ENCODE measurements at places on chromosomes 11 and 22.

DNA sequence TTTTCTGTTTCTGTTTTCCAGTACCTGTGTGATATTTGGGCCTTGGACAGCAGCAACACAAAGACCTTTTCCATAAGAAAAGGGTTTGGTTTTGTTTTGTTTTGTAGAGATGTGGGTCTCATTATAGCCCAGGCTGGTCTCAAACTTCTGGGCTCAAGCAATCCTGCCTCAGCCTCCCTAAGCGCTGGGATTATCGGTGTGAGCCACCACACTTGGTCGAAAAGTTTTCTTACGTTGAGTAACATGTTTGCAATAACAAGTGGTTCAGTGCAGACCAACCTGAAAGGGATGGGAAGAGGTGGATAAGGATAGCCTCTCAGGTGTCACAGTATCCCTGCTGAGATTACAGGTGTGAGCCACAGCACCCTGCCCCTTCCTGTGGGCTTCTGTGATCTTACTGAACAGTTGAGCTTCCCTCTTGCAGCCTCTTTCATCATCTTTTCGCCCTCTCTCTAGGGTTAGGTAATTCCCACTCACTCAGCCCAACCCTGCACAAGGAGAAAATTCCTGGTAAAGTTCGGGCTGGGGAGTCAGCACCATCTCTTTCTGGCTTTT, 3.5 kb upstream of the MRPL48 start:
- no peak for DNase-seq

GRCh38 chr11:58028687-58029411, 1.9 kb upstream of the OR6Q1 start:
- peak; percentile 60 for DNase-seq

- peak; percentile 14 for DNase-seq
Measured at GRCh38 chr11:33633251-33634003, 67.2 kb downstream of the C11orf91 start.

GRCh38 chr11:15493066-15493465, 378.3 kb downstream of the INSC start:
- no peak for DNase-seq

GRCh38 chr11:42075180-42075579, 615.7 kb upstream of the LRRC4C start:
- no peak for DNase-seq

- no peak for DNase-seq
Measured at GRCh38 chr11:76491644-76492043, 46.8 kb downstream of the EMSY start.

- DNase-seq = peak; percentile 68
Measured at GRCh38 chr22:28442264-28442710, 237.4 kb downstream of the TTC28 start.

GRCh38 chr11:60854847-60855725, 664 bp downstream of the PTGDR2 start:
- no peak for DNase-seq

DNA sequence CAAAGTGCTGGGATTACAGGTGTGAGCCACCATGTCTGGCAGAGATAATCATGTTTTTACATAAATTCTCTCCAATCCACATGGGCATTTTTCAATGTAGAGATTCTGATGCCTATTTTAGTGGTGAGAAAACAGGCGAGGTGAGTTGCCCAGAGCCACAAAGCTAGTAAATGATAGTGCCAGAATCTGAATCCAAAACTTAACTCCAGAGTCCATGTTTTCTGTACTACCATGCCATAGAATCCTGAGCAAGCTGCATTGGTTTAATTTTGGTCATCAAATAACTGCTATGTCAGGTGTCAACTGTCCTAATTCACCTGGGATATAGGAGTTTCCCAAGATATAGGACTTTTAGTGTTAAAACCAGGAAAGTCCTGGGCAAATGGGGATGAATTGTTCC, 13.6 kb downstream of the NEFH start:
- DNase-seq = no peak

GRCh38 chr11:111395749-111396148, 16.7 kb upstream of the POU2AF1 start:
- DNase-seq = no peak

DNA sequence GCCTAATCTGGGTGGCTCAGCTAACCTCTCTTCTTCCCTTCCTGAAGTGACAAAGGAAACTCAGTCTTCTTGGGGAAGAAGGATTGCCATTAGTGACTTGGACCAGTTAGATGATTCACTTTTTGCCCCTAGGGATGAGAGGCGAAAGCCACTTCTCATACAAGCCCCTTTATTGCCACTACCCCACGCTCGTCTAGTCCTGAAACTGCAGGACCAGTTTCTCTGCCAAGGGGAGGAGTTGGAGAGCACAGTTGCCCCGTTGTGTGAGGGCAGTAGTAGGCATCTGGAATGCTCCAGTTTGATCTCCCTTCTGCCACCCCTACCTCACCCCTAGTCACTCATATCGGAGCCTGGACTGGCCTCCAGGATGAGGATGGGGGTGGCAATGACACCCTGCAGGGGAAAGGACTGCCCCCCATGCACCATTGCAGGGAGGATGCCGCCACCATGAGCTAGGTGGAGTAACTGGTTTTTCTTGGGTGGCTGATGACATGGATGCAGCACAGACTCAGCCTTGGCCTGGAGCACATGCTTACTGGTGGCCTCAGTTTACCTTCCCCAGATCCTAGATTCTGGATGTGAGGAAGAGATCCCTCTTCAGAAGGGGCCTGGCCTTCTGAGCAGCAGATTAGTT, 14.2 kb upstream of the UVRAG start:
- DNase-seq = no peak

DNA sequence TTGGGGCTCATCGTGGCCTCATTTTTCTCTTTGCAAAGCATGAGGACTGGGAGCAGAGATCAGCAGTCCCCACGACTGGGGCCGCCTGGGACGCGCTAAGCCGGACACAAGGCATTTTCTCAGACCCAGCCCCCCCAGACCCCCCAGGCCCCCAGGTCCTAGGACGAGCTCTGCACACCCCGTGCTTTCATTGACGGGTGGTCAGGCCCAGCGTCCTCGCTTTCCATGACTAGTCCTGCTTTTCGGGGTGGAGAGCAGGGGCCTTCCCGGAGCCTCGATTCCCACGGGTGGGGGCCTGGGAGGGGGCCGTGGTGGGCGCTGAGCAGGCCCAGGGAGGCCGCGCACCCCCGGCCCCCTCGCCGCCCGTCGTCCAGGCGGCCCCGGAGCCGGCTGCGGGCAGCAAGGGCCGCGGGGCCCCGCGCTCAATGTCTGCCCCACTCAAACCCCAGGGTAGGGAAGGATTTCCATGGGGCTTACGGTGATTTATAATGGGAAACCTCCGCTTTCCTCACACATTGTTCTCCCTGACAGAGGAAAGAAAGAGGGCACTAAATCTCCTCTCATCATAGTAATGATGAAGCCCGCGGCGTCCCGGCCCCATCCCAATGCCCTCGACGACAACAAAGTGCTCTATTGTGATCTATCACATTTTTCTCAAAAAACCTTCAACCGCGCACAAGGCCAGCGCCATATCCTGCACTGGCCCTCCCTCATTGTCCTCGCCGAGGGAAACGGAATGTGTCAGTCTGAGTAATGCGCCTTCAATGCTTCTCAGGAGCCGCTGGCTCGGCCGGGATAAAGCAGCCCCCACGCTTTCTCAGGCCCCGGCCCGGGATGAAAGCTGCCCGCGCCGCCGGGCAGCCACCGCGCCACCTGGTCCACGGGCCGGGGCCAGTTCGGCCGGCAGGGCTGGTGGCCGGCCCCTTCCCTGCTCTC, 10.4 kb upstream of the LINC01488 start:
- no peak for DNase-seq

DNA sequence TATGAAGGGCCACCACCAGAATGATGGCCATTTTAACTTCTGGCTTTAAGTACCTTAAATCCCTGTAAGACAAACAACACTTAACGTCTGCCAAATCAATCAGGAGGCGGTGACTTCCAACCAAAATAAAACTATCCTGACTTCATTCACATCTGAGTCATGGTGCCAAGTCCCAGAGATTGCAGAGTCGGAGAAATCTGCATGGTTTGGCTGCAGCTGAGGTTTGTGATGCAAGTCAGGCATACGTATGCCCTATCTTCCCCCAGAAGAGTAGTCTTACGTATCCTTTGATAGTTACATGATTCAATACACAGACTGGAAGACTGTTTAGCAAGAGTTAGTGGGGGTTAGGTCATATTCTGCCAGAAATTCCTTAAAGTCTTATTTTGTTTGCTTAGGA, 1.7 kb upstream of the GAB2 start:
- peak; percentile 94 for DNase-seq

DNA sequence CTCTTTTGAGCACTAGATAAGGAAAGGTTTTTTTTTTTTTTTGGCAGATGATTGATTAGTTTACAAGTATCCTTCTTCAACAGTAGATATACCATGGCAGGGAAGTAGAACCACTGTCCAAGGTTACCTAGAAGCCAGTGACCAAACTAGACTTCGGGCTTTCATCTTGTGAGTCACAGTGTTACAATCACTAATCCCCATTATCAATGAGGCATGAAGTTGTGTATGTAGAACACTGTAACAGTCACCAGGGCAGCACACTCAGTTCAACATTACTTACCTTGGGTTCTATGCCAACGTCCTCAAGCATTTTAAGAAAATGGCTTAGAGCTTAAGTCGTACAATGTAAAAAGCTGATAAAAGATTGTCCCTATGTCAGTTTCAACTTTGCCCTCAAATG, 430.9 kb downstream of the ETS1 start:
- DNase-seq = no peak

- no peak for DNase-seq
Measured at GRCh38 chr11:46514370-46514769, 79.5 kb downstream of the AMBRA1 start.

DNA sequence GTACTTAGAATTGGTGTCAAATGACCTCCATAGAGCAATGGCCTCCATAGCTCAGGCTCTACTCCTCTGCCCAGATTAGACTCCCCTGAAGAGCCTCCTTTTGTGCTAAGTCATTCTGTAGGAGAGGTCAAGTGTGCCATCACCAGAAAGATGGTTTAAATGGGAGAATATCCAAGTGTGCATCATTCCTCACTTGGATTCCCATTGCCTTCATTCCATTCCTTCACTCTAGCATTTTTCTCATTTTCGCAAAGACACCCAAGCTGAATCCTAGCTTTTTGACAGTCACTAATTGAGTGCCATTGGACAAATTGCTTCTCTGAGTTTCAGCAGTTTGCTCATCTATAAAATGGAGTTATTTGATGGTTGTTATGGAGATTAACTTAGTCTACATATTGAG, 16.9 kb downstream of the CLMP start:
- DNase-seq = no peak

GRCh38 chr22:21594865-21595452, 27.4 kb downstream of the UBE2L3 start:
- no peak for DNase-seq

DNA sequence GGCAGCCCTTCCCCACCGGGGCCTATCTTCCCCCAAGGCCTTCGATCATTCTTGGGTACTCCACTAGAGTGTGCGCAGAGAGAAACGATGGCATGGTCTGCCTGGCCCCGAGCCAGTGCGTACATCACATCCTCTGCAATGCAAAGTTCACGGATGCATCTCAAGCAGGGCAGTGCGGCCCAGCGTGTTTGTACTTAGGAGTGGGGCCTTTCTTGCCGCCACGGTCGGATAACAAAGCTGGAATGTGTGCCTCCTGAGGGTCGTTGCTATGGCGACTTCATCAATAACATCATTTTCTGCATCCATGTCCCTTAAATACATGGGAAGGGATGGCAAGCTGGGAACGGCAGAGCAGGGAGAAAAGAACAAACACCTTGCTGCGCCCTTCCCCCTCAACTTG, 73.9 kb downstream of the SCUBE1 start:
- no peak for DNase-seq

- no peak for DNase-seq
Measured at GRCh38 chr11:128860571-128861361, 6.3 kb downstream of the KCNJ1 start.

- DNase-seq = no peak
Measured at GRCh38 chr11:112612250-112612849, 348.9 kb upstream of the NCAM1 start.

- no peak for DNase-seq
Measured at GRCh38 chr22:33756508-33756949, 163.7 kb downstream of the LARGE1 start.

GRCh38 chr11:34644669-34645406, 23.9 kb downstream of the EHF start:
- DNase-seq = no peak

DNA sequence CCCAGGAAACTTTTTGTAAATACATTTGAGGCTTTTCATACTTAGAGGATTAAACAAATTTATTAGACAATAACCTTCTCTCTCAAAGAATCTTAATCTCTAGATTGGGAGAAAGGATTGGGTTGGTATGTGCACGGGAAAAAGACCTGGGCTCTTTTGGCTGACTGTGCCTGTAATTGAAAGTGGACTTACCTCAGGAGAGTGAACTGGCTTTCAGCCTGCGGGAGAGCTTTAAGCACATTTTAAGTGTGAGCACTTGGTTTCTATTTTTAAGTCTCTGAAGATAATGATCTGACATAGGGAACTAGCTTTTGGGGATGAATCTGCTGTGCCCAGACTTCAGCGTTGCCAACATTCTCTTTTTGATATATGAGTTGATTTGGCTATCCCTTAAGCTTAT, 35.8 kb downstream of the UVRAG start:
- DNase-seq = no peak

DNA sequence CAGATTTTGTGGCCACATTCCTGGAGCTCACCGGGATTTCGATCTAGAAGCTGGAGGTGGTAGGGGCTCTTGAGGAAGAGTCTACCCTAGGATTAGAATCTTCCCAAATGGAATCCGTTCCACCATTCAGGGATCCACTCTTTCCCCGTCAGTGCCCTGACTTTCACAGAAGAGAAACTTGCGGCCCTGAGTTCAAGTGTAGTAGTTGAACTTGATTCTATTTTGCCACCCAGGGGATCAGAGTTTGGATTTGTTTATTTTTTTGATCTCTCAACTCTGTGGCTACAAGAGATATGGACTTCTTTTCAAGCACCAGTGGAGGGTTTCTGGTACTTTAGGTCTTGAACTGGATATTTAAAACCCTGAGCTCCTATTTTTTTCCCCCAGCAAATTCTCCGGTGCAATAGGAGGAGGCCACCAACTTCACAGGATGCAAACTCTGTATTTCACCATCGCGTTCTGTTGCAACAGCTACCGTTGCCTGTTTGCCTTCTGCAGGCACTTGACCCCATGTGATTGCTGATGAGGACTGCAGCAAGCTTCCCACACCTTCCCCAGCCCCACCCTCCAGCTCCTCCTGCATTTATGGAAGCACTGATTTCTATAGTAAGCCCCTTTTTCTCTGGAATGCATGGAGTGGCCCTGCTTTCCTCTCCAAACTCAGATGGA, 14.8 kb upstream of the MRGPRF start:
- DNase-seq = peak; percentile 90

DNA sequence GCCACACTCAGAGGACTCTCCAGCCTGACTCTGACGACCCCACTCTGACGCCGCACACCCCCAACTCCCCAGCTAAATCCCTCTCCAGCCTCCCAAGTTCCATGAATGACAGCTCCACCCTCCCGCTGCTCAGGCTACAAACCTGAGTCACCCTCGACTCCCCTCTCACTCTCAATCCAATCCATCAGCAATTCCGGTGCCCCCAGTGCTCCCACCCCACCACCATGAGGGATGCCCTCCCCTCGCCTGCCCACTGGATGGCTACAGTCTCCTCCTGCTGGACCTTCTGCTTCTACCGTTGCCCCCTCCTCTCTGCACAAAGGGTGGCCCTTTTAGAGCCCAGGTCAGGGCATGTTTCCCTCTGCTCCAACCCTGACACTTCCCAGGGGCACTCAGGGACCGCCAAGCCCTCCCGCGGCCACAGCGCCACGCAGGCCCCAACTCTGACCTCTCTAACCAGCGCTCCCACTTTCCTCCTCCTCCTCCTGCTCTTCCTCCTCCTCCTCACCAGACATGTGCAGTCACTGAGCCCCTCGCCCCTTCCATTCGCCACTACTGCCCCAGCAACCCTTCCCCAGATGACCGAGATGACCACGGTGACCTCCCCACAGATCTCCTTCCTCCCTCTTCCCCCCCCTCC, 69.5 kb upstream of the NUP50 start:
- no peak for DNase-seq

- no peak for DNase-seq
Measured at GRCh38 chr11:70024773-70025045, 53.4 kb upstream of the ANO1 start.

Data from inflammatory macrophage treated with lipopolysaccharide for 1 hour (primary cell).